Large intestine (tissue), 12 donors: ENCODE measurements at places on chromosomes 1 and 21.
A peak's percentile ranks its signal among the peaks of the same experiment; 100 is the strongest.

DNA sequence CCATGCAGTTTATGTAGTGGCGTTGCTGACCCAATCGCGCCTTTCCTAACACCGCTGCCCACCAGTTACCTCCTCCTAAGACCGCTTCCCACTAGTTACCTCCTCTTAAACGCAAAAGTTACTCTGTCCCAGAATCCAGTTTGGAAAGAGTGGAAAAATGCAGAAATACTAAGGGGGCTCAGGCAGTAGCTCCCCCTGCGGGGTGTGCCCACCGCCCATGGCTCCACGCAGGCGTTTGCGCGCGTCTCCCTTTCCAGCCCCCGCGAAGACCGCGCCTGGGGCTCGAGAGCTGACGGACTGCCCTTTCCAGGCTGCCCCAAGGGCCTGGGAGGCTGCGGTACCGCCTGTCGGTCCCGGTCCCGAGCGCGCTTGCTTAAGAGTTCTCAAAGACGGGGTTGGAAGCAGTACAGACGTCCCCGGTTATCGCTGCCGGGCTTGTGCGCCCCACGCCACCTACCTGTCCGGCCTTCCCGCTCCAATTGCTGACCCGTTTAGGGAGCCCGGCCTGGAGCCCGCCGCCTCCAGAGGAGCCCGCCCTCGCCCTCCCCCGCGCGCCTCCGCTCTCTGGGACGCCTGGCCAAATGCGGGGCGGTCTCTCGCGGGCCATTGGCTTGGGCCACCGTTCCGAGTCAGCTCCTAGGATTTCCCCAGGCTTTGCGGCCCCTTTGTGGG, 414.1 kb upstream of the ESRRG start:
- no peak for DNase-seq

DNA sequence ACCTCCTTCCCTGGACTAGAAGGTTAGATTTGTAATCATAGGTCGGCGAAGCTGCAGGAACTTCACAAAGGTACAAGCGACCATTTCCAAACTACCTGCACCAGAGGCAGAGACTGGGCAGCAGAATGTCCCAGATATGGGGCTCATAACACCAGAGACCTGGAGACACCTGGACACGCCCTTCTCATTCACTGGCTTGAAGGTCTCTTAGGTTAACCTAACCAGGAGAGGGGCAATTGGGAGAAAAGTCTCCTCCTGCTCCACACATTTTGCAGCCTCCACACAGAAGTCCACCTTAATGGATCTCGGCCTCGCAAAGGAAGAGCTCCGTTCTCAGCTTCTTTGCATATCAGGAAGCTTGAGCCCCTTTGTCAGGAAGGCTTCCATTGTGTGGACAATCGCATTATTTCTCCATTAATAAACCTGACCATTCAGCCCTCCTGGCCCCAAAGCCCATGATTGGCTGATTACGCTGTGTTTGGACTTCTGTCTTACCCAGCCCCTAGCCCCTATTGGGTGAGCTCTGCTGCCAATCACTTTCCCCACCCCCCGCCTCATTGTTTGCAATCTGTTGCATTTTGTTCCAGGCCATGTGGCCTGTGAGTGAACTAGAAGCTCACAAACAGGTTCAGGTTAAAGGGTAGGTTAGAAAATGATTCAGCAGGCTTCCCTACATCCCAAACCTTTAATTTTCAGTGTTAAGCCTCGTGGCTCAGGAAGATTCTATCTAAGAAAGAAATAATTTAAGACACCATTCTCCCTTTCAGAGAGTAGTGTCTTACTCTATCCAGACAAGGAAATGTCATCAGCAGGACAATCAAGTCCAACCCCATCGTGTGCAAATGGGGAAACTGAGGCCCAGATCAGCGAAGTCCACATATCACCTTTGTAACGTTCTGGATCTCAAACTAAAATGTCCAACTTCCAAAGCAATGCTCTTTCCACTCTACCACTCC, 2.8 kb downstream of the MYCL start:
- peak; percentile 84 for DNase-seq

DNA sequence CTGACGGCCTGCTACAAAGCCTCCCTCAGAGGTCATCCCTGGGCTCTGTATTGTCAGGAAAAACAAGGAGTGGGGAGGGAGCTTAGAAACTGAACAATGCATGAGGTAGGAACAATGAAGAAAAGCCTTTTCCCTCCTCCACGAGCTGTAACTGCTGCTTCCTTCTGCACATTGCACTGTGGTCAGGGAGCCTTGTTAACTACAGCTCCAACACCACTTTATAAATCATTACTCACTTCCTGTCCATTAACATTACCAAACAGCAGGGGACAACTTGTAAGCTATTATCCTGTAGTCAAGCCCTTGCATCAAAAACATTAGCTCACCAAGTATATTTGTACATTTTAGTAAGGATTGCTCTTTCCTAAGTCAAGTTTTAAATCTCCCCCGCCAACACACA, 336.0 kb upstream of the NR5A2 start:
- DNase-seq, result peak; percentile 31

GRCh38 chr1:176379626-176380339, 83.2 kb upstream of the PAPPA2 start:
- DNase-seq, result no peak

DNA sequence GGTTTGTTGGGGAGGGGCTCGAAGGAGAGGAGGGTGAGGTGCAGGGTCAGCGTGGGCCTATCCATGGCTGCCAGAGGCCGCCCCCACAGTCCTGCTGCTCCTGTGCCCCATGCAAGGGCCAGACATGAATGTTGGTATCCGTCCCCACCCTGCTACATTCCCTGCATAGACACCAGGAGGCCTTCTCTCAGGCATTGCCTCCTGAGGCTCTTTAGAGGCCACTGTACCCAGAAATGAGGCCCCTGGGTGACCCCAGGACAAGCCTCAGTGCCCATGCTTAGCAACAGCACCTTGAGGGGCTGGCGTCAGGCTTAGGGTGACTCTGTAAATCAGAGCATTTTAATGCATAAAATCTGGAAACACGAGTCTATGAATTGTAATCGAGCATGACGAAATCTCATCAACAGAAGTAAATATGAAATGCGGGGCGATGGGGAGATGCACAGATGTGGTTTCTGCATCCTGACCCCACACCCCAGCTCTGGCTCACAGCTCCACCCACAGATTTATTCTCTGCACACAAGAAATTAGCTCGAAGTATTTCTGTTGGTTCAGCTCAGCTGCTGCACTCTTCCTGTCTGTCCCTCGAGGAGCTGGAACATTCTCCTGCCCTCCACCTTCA, 124.0 kb upstream of the CSF3R start:
- no peak for DNase-seq

- DNase-seq, result no peak
Observed at GRCh38 chr1:59742526-59742925, 72.2 kb upstream of the HOOK1 start.

DNA sequence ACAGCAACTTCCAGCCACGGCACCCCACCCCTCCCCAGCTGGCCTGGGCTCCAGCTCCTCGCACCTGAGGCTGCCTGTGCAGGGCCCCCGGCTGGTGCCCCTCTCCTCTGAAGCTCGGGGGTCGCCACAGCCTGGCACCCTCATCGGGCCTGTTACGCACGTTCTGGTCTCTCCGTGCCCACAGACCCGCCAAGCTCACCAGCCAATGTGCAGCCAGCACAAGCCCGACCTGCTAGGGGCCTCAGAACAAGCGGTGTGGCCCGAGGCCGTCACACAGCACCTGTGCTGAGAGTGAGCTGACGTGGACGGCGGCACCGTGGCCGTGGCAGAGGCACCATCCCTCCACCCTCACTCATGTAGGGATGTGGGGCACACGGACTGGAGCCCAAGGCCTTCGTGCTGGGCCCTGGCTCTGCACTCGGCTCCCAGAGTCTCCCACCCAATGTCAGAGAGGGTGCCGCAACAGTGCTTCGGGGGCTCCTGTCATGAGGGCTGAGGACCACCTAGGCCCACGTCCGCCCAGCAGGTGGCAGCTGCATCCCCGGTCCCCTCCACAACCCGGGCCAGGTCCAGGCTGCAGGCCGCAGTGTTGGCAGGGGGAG, 4.4 kb upstream of the SAMD11 start:
- DNase-seq, result no peak

- DNase-seq, result peak; percentile 56
Observed at GRCh38 chr1:17540255-17541001, 930 bp downstream of the ARHGEF10L start.

DNA sequence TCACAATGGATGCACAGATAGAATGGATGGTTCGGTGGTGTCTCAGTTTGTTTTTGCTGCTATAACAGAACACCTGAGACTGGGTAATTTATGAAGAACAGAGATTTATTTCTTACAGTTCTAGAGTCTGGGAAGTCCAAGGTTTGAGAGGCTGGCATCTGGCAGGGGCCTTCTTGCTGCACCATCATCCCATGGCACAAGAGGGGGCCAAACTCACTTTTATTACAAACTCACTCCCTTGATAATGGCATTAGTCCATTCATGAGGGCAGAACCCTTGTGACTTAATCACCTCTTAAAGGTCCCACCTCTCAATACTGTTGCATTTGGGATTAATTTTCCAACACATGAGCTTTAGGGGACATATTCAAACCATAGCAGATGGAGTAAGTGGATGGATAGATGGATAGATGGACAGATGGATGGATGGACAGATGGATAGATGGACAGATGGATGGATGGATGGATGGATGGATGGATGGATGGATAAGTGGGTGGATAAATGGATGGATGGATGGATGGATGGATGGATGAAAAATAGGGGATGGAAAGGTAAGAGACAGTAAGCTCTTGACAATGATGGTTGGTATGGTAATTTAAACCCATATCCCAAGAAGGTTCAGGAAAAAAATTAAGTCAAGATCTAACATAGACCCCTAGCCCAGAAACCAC, 16.5 kb downstream of the CAMK2N1 start:
- no peak for DNase-seq

DNA sequence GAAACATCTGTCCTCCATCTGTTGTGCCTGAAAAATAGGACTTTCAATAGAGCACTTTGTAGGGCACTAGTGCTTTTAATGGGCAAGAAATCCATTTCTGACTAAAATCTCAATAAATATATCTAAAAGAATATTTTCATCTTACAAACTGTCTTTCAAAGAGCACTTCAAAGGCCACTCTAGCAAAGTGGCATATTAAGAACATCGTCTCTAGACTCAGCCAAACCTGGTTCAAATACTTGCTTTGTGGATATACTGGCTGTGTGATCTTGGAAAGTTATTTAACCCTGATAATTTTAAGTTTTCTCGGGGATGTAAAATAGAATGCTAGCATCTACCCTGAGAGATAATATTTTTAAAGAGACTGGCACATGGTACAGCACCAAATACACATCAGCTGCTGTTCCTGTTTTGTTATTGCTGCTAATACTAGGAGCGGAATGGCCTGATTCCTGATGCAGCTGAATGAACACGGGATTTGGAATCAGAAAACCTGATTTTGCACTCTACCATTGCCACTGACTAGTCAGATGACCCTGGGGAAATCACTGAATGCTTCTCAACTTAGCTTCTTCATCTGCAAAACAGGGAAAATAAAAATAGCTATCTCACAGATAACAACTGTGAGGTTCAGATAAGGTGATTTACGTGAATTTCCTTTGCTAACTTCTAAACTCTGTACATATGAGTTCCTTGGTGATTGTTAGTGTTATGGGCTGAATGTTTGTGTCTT, 25.2 kb upstream of the LRRC8C start:
- no peak for DNase-seq

GRCh38 chr1:10776190-10776905, 20.1 kb downstream of the CASZ1 start:
- no peak for DNase-seq

DNA sequence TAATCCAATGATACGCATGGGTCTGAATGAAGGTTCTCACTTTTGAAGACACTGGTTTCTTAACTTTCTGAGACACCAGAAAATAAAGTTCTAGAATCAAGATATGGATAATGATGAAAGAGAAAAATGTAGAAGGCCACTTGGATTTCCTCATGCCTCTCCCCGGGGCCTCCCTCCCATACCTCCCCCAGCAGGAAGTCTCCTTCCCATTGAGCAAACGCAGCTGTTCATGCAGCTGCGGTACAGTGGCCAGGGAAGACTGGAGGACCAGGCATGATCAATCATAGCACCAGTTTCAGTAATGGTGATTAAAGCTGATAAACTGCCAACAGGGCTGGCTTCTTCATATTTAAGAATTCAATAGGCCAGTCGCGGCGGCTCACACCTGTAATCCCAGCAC, 10.9 kb upstream of the UBR4 start:
- DNase-seq, result no peak

DNA sequence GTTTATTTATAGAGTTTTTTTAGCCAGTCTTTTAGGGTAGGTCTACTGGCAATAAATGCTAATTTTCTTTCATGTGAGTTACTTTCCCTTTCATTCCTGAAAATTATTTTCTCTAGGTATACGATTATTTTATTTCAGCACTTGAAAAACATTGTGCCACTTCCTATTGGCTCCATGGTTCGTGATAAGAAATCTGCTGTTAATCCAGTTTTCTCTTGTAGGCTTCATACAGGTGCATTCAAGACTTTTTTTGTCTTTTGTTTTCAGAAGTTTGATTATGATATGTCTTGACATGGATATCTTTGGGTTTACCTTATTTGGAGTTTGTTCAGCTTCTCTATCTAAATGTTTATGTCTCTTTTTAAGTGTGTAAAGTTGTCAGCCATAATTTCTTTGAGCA, 148.3 kb downstream of the HS2ST1 start:
- DNase-seq, result no peak

GRCh38 chr1:226761322-226761721, 22.2 kb upstream of the ITPKB start:
- no peak for DNase-seq

DNA sequence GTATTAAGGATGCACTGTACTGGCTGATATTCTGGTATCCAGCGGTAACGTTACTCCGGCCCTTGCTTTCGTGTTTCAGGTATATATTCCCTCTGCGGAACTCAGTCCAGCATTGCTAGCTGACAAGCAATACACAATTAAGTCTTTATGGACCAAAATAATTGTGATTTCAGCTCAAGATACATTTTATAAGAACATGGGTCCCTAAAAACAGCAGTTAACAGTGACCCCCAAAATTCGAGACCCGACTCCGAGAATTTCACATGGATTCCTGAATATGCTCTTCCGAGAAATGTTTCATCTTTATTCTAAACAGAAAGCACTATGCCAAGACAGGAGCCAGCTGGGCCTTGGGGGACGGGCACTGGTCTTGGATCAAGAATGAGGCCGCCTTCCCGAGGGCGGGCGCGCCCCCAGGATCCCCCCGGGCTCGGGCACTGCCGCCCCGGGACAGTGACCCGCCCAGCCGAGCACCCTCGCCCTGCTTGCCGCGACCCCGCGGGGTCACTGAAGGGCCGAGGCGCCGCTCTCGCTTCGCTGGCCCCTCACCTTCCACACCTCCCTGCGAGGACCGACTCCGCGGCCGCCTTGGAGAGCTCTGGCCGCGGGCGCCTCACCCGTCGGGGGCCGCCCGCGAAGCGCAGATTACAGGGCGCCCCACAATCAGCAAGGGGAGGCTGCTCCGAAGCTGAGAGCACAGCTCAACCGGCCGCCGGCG, 610 bp downstream of the SCYL3 start:
- DNase-seq, result no peak

GRCh38 chr1:241627453-241628259, 12.5 kb downstream of the CHML start:
- DNase-seq, result no peak

GRCh38 chr21:36120304-36120888, 14.5 kb upstream of the CBR3 start:
- DNase-seq, result no peak

- DNase-seq, result no peak
Observed at GRCh38 chr1:14996133-14997050, 157.2 kb upstream of the TMEM51 start.

- no peak for DNase-seq
Observed at GRCh38 chr1:229004066-229004833, 266.7 kb upstream of the RAB4A start.

GRCh38 chr1:19809044-19809750, 5.9 kb downstream of the RNF186 start:
- DNase-seq, result no peak

GRCh38 chr1:39645411-39646043, 6.1 kb upstream of the HEYL start:
- DNase-seq, result no peak
